Activated CD4-positive, alpha-beta T cell treated with anti-CD3 and anti-CD28 coated beads for 36 hours (primary cell): ENCODE measurements at places on chromosomes 3 and 15.
A peak's percentile ranks its signal among the peaks of the same experiment; 100 is the strongest.

- no peak for DNase-seq
Measured at GRCh38 chr3:82392203-82392775, 630.8 kb upstream of the GBE1 start.

DNA sequence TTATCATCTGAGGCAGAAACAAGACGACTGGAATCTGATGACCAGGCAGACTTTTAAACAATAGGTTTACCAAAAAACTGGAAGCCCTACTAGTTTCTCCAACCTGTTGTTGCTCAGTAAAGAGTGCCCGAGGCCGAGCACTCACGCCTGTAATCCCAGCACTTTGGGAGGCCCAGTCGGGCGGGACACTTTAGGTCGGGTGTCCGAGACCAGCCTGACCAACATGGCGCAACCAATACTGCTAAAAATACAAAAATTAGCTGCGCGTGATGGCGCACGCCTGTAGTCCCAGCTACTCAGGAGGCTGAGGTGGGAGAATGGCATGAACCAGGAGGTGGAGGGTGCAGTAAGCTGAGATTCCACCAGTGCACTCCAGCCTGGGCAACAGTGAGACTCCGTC is 1.1 kb upstream of the WDR5B start:
- no peak for DNase-seq

DNA sequence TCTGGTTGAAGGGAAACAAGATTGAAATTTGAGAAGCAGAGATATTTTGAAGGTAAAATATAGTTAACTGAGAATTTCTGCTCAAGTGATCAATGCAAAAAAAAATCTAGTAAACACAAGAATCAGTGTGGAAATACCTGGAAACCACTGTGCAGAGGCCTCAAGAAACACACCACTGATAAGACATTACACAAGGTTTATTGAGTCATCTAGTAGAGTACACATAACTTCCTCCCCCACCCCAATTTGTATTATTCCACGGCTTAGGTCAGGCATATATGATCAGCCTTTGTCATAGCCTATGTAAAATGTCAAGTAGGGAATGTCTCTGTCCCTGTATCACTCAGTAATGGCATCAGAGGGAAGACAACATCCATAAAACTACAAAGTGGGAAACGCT is 447.8 kb upstream of the BCHE start:
- no peak for DNase-seq

DNA sequence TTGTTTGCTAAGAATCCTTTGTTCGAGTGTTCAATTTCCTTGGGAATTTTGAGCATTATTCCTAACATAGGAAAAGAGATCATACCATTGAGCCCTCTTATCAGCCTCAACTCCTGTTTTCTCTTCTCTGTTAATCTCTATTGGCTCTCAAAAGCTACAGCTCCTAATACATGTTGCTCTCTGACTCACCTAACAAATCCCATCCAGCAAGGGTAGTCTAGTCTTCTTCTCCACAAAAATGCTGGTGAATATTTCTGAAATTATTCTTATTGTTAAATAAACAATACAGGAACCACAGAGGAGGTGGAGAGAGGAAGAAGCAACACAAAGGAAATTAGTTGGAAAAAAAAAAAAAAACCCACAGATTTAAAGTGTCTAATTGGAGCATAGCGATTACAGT is 325.8 kb upstream of the NAALADL2 start:
- no peak for DNase-seq

DNA sequence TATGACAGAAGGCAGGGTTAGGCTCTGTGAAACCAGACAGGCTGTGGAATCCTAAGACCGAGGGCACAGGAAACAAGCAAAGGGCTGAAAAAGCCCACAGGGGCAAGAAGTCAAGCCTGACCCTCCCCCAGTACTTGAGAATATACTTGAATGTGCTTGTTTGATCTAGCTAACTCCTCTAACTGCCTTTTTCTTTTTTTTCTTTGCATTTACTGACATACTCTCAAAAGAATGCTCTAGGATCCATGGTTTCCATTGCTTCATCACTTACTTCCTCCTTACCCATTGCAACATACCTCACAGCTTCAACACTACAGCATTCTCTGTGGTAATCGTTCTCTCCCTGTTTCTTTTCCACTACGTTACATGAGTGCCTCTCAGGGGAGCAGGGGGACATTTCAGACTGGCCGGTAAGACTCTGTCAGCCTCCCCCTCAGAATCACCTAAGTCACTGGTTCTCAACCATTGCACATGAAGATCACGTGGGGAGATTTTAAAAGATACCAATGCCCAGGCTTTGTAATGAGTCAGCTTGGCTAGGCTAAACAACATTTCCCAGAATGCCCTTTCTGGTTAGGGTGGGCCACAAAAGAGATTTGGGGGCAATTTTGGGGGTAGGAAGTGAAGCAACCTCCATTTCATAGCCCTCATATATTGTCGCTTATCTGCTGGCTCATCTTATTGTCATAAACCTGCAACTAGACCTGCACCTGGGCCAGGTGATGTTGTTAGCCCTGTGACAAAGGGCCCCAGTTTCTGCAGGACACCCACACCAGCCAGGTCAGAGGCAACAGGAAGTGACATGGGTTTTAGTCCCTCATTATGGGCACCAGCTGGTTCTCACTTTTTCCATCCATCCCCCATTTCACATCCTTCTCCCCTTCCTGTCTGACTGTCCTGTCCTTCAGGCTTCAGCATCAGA is 24.6 kb upstream of the RSL24D1 start:
- DNase-seq = peak; percentile 60

DNA sequence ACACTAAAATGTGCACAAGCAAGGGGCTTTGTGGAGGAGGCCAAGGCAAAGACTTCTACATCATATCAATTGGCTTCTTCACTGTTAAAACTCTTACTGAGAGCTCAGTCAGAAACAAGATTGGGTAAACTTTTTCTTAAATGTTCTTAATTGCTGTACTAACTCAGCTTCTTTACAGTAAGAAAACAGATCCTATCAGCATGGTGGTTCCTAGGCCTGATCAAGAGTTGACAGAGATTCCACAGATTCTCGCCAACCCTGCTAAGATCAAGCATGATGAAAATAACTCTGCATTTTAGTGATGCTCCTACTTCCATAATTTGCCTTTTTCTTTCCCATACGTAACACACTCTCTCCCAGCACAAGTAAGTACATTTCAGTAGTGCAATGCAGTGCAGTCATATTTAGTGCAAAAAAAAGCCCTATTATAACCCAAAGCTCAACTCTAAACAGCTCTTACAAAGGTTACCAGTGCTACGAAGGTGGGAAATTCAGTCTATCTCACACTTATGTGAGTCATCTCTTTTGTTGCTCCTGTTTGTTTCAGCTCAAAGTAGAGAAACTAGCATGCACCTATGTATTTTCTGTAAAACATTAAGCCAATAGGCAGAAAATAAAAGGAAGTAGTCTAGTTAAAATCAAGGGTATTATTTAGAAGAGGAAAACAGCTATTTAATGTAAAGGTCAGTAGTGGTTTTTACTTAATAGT is 29.9 kb downstream of the TIGIT start:
- no peak for DNase-seq

GRCh38 chr3:42273361-42273760 is 7.4 kb upstream of the CCK start:
- DNase-seq = no peak

DNA sequence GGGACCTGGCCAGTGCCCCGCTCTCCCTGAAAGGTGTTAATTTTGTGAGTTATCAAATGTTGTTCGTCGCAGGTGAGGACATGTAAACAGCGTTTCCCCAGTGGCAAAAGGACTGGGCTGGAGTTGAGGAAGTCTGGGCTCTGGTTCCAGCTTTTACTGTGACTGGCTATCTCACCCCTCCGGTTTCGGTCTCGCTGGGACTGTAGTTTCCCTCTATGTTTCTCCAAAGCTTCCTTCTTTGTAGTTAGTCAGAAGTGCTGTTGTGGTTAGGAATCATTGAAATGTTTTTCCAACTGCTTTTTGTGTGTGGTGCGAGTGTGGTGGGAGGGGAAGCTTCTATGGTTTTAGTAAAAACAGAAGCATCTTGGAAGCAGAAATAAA is 990 bp upstream of the CLDN1 start:
- no peak for DNase-seq
